ENCODE measurements at places on chromosomes 4 and X.

DNA sequence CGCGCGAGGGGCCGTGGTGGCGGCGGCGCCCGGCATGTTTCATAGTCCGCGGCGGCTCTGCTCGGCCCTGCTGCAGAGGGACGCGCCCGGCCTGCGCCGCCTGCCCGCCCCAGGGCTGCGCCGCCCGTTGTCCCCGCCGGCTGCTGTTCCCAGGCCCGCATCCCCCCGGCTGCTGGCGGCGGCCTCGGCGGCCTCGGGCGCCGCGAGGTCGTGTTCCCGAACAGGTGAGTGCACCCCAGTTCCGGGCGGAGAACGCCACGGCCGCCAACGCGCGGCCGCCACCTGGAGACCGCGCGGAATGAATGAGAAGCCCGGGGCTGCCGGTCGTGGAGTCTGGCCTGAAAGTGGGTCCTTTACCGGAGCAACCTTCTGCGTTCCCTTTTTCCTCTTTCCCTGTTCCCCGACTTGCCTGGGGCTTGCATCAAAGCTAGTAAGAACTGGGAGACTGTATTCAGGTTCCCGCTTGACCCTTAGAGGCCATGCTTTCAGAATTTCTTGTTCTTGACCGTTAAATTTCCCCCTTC is 429 bp downstream of the NOCT start:
- no peak for DNase-seq

DNA sequence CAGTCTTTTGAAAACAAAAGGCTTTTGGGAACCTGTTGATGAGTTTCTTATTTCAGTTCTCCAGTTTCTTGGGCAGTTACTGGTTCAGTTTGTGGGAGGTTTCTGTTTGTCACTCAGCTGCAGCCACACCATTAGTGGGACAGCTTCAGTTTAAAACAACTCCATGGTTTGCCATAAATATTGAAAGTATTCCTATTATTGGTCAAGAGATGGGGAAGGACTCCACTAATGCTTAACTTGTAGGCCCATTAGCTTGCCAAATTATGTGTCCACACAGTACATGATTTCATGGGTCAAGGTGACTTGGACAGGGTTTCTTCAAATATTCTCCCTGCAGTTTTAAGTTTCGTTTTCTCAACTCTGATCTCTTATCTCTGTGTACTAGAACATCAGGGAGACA is 15.5 kb upstream of the ASIC5 start:
- DNase-seq: no peak

DNA sequence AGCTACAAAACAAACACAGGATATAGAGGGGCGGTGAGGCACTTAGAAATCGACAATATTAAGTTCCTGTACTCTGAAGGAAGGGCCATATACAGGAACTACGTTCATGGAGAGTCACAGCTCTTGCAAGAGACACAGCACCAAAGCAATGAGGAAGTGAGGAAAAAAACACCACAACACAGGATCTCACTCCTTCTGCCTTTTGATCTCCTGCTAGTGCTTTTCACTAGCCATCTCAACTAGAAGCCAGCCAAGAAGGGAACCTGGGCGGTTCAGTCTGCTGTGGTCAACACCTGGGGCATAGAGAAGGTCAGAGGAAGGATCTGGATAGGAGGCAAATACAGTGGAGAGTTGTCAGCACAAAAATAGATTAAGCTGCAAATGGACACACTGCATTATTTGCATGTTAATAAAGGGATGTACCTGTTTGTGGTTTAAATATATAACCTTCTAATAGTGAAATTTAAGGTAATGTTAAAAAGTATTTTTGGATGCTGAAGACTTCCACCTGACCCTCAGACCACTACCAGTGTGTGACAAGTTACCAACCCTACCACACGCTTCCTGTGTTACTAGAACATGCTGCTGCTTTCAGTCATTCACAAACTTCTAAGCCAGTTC is 104.6 kb downstream of the DTHD1 start:
- no peak for DNase-seq

GRCh38 chr4:176238157-176238610 is 30.8 kb downstream of the ASB5 start:
- DNase-seq: no peak

GRCh38 chrX:67636532-67636931 is 92.7 kb downstream of the AR start:
- DNase-seq: no peak

DNA sequence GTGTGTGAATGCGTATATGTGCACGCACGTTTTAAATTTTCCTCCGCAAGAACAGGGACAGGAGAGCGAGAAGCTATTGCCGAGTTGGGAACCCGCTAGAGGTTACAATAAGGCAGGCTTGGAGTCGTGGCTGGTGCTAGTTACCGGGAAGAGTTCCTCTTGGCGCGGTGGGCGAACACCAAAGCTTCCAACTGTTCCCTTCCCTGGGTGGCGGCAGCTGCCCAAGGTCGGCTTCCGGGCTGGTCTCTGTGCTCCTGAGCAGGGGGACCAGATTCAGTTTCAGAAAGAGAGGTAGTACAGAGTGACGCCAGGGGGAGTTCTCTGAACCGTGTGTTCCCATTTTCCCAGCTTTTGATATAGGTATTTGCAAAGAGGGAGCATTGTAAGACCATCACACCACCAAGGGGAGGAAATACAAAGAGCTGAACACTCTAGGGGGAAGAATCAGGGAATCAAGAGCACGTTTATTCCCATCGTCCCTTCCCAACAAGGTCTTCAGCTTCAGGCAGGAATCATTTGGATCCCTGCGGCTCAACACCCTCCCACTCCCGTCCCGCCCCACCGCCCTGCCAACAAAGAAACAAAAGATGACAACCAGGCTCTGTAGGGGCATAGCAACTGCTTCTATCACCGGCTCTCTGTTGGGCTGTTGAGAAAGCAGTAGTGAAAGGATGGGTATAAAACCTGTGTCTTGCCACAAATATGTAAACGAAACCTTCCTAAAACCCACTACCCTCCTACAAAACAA is 113.6 kb upstream of the TEX13C start:
- DNase-seq: no peak

GRCh38 chrX:20350596-20350995 is 83.9 kb upstream of the RPS6KA3 start:
- DNase-seq: no peak

GRCh38 chr4:189237340-189237739 is 703.3 kb upstream of the FRG1 start:
- DNase-seq: no peak

GRCh38 chr4:123744664-123745290 is 348.2 kb downstream of the SPRY1 start:
- no peak for DNase-seq

DNA sequence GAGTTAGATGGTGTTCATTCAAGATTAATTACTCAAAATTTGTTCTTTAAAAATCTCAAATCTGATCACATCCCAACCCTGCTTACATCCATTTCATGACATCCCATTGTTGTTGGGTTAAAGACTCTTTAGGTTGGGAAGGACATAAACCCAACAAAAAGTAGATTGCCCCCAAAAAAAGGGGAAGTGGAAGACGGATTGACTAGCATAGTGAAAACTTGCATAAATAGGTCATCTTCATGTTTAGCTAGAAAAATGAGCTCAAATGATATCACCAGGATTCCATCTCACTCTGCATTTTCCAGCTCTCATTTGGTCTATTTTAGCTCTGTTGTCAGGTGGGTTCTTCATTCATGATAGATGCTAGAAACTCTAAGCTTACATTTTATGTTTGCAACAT is 18.5 kb upstream of the TET2 start:
- DNase-seq: no peak

Measured in HTR-8/SVneo (cell line).